ENCODE measurements at places on chromosomes 7 and 10.
A peak's percentile ranks its signal among the peaks of the same experiment; 100 is the strongest.

DNA sequence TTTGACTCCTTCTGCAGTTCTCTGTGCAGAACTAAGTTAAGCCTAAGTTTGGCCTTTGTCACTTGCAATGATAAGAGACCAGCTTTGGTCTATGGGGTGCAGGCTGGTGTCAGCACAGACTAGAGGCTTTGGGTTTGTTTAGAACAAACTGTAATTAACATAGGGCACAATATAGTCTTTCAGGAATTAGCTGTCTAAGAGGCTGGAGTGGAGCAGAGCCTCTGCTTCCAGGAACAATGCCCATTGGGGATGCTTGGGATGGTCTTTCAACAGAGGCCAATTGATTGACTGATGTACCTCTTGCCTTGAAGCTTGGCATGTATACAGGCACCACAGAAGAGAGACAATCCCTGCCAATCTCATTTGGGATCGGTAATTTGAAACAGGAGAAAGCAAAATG, 4.7 kb downstream of the SUFU start:
- DNase-seq, result no peak

DNA sequence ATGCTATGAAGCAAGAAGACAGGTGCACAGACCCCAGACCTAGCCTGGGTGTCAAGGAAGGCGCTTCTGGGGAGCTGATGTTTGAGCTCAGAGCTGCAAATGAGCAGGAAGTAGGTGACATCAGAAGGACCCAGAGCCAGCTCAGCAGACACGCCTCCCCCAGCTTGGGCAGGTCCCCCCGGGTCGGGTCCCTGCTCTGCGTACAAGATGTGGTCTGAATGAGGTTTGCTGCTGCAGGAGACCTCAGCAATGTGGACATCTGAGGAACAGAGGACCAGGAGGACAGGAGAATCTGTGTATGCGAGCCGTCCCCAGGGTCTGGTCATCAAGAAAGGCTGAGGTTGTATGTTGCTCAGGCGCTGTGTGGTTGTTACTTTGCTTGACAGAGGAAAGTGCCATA, 51.8 kb downstream of the TACC2 start:
- no peak for DNase-seq

- no peak for DNase-seq
Measured at GRCh38 chr10:131181456-131181855, 130.1 kb downstream of the TCERG1L start.

GRCh38 chr10:121734589-121735045, 136.4 kb upstream of the FGFR2 start:
- DNase-seq, result no peak

- no peak for DNase-seq
Measured at GRCh38 chr7:128921866-128922440, 11.4 kb upstream of the KCP start.

GRCh38 chr7:142785841-142786250, 15.1 kb downstream of the PRSS2 start:
- DNase-seq, result no peak

DNA sequence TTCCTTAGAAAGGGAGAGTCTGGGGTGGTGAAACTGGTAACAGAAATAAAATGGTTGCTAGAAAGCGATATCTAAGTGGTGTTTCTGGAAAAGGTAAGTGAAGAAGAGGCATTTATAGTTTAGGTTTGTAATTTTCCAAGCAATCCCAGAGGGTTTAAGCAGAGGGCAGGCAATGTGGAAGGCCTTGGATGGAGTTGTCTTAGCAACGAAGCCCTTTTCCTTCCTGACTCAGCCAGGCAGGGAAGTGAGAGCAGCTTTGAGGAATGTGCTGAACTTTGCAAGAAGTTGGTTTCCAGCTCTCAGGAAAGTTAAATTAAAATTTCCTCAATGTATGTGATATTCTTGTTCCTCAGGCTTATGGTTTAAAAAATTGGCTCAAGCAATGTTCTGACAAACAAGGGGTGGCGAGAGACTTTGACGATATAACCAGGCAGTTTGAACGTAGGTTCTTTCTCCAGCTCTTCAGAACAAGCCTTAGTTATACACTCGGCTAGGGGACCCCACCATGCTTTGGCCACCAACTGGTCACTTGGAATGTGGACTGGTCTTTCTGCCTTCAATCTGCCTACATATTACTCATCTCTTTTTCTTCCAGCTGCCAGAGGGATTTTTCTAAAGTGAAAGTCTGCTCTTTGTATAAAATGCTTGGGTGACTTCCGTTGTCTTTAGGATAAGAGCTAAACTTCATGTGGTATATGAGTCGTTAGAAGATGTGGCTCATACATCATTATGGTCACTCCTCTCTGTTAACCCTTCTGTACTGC, 66.9 kb upstream of the SLC25A13 start:
- DNase-seq, result no peak

- DNase-seq, result no peak
Measured at GRCh38 chr10:91597197-91597881, 35.5 kb downstream of the PPP1R3C start.

- no peak for DNase-seq
Measured at GRCh38 chr10:116465546-116465945, 37.9 kb downstream of the PNLIPRP3 start.

- DNase-seq, result peak; percentile 33
Measured at GRCh38 chr7:87058744-87059524, 520 bp downstream of the ELAPOR2 start.

DNA sequence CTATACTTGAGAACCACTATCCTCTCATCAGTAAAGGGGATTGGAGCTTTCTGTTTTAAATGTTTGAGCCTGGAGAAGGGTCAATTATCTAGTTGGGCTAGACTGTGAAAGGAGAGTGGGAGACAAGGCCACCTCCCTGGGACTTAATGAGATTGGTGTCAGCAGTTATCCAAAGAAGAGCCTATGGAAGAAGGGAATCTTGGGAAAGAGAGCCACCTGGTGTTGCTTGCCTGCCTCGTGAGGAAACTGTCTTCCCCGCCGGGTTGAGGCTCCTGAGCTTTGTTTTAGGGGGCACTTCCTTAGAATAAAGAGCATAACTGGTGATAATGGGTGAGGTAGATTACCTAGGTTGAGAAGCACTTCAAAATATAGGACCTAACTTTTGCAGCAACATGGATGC, 32.0 kb upstream of the ABCB4 start:
- DNase-seq, result no peak

DNA sequence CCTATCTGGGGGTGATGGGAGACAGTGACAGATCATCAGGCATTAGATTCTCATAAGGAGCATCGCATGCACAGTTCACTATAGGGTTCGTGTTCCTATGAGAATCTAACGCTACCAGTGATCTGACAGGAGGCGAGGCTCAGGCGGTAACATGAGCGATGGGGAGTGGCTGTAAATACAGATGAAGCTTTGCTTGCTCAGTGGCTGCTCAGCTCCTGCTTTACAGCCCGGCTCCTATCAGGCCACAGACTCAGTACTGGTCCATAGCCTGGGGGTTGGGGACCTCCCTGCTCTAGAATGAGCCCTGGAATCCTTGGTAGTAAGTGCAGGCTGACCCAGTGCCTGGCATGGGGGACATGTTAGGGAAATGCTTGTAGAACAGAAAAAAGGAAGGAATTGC, 426.0 kb downstream of the TYW1 start:
- DNase-seq, result no peak

- no peak for DNase-seq
Measured at GRCh38 chr10:24425151-24425550, 216.2 kb downstream of the KIAA1217 start.

DNA sequence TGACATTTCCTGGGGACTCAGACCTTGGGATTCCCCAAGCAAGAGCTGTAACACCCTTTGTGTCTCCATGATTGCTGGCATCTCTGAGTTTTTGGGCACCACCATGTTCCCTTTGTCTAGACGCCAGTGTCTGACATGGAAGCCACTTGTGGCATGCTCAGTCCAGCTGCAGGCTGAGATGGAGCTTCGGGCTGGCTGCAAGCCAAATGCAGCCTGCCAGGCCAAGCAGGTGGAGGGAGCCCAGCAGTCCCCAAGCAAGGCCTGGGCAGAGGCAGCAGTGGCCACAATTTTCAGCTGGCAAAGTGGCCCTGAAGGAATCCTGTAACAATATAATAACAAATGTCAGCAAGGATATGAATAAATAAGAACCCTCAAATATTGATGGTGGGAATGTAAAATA, 86.2 kb upstream of the ABCB5 start:
- DNase-seq, result no peak

GRCh38 chr10:119305860-119306513, 98.6 kb downstream of the GRK5 start:
- DNase-seq, result peak; percentile 46

GRCh38 chr7:29866490-29866930, 60.2 kb downstream of the WIPF3 start:
- no peak for DNase-seq

DNA sequence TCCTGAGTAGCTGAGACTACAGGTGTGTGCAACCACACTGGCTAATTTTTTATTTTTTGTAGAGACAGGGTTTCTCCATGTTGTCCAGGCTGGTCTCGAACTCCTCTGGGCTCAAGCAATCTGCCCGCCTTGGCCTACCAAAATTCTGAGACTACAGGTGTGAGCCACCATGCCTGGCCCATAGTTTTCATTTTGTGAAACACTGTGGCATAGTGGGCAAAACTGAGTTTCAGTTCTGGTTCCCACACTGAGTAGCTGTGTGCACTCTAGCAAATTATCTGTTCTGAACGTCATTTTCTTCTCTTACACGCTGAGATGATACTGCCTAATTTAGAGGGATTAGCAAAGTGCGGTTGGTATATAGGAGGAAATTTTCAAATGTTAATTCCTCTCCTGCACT, 13.5 kb downstream of the ATP5MK start:
- DNase-seq, result no peak

DNA sequence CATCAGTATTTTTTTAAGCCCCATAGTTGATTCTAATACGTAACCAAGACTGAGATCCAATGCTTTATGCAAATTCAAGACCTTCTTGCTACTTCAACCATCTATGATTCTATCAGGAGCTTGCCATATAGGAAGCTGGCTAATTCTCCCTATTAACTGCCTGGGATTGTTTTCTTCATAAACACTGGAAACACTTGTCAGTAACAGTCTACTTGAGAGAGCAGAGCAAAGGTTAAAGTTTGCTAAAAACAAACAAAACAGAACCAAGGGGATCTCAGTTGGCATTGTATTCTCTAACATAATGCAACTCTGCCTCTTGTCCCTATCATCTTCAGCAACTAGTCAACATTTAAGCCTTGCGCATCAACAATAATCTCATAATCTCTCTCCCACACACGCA, 21.0 kb upstream of the PTPN12 start:
- no peak for DNase-seq

- no peak for DNase-seq
Measured at GRCh38 chr7:15836041-15836440, 149.6 kb upstream of the MEOX2 start.

- no peak for DNase-seq
Measured at GRCh38 chr7:145863-146262, 46.5 kb upstream of the FAM20C start.

DNA sequence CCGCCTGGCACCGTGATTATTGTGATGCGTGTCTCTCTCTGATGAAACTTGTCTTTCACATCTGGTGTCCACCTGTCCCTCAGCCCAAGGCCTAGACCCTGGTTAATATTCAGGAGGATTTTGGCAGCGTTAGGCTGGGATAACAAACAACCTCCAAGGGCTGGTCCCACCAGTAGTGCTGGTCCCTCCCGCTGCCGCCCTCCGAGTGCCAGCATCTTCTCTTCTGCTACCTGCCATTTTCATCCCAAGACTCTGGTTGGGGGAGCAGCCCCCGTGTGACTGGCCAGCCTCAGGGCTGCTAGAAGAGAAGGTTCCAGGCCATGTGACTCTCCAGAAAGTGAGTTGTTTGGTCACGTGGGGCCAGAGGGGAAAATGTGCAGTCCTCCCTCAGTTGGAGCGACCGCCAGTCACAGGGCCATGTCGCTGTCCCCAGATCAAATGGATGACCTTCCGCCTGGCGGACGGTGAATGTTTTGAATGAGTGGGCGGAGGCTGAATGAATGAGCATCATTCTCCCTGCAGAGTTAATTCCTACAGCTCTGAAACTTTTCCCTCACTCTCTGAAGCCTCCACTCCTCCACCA, 479.9 kb upstream of the FOXK1 start:
- no peak for DNase-seq

DNA sequence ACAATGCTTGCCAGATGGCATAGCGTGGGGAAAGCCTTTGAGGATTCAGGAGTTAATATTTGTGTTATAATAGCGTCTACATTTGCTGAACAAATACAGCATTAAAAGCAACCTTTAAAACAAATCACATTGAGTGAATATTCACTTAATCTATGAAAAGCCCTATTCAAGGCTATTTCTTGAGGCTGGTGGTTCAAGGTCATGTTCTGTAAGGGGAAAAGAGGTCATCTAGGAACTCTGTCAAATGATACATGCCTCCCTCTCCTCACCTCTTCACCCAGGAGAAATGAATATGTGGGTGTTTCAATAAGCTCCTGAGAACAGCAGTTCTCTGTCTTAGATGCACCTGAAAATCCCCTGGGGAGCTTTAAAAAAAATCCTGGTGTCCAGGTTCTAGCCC, 303.0 kb downstream of the ELMO1 start:
- no peak for DNase-seq

DNA sequence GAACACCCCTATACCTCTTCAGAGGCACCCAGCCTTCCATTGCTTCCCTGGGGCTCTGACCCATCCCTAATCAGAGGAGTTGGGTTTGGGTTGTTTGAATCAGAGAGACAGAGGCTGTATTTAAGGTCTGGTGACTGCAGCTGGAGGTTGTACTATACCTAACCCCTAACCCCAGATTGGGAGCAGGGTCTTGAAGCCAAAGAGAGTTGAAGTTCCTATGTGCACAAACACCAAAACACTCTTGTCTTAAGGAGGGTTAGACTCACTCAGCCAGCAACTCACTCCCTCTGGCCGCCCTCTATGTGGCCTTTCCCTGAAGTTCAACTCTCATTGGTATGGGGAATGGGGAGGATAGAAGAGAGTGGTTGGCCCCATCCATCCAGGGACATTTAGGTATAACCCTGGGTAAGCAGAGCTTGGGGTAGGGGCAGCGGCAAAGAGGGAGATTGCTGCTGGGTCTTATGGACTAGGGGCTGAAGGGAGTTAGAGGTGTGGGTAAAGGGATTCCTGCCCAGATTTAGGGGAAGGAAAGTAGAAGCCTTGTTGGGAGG, 80.0 kb downstream of the PAX2 start:
- no peak for DNase-seq

- DNase-seq, result no peak
Measured at GRCh38 chr10:29649561-29650551, 15.1 kb upstream of the SVIL start.

- DNase-seq, result no peak
Measured at GRCh38 chr7:37198041-37198905, 250.4 kb downstream of the ELMO1 start.

DNA sequence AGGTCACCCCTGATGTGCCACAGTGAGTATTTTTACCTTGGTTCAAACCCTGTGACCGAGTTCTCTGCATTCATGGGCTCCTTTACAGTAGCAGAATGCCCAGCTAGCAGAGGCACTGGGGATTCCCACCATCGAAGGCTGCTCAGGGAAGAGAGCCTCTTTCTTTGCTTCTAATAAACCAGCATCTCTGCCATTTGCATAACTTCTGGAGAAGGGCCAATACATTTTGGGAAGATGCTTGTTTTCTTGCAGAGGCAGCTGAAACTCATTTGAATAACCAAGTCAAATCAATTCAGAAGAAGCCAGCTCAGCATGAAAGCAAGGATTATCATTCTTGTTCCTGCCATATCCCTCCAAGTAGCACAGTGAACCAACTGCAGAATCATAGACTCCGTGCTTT, 82.9 kb upstream of the WDR11 start:
- DNase-seq, result no peak

GRCh38 chr7:101880282-101881054, 63.0 kb downstream of the CUX1 start:
- no peak for DNase-seq
